Stimulated activated CD8-positive, alpha-beta memory T cell treated with anti-CD3 and anti-CD28 coated beads, Interleukin-12 subunit alpha, Interleukin-12 subunit beta, amount 100 ng/mL, for 4 hours (primary cell): ENCODE measurements at places on chromosomes 16 and 17.

DNA sequence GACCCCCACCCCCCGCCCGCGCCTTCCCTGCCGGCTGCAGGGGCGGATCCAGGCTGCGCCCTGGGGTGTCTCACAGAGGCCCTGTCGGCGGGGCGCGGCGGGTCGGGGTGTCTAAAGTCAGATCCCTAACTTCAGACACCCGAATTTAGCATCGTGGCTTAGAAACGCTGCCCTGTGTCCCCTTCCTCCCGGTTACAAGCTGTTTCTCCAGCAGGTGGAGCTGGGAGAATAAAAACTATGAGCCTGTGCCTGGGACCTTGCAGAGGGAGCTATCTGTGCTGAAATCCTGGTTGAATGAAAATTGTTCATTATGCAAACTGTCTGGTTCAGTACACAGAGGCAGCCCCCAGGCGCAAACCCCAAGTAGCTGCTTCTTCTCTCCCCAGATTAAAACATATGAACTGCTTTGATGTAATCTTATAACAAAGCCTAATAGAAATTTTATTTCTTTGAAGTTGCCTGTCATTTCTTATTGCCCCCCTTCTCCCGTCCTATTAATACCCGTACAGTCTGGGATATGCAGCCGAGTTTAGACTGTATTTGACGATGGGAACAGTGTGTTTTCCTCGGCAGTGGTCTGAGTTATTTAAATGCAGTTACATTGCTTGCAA, 79.0 kb downstream of the RPA1 start:
- DNase-seq, result no peak

DNA sequence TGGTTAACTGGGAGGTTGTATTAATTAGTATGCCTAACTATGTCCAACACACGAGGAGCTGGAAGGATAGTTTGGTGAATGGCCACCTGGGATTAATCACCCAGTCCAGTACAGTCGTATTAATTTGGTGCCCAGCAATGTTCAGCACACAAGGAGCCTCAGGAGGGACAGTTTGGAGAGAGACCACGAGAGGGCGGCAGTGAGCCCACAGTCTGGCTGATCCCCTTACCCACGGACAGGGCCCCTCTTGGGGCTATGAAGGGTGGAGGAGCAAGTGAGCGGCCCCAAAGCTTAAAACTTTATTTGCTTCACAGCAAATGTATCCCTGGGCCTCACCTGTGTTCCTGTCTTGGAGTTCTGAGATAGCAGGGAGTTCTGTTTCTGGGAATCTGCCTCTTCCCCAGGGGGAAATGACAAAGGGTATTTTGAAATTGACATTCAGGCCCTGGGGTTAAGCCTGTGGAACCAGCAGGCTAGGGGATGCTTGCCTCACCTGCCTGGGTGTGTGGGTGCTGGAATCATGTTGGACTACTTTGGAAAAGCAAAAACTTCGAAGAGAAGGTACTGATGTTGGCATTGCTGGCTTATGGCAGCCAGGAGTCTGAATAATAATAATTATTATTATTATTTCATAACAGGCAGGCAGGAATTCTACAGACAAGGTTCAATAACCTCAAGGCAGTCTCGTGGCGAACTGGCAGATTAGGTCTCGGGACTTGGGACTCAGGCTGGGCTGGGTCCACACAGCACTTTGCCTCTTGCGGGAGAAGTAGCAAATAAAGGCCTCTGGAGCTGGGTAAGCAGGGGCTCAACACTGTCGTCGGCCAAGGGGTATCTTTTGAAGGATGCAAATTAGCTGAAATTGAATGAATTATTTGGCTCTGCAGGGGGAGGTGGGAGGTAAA, 227.6 kb upstream of the ASIC2 start:
- DNase-seq, result no peak

- no peak for DNase-seq
These were observed 241.7 kb upstream of the MAF start for GRCh38 chr16:79842197-79842596.

DNA sequence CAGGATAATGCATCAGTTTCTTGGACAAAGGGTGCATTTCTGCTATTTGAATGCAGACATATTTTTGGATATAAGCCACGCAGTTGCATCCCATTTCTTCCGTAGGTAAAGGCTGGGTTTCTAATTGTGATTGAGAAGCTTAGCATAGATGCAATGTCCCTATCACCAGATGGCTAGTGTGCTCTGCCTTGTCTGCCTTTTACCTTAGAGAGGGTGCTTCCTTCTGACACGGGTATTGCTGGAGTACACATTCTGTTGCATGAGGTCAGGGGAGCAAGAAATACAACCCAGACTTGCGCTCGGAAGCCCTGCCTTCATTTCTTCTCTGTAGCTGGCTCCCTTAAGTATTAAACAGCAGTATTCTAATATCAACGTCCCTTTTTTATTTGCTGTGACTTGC, 337.4 kb downstream of the WWOX start:
- DNase-seq, result no peak

DNA sequence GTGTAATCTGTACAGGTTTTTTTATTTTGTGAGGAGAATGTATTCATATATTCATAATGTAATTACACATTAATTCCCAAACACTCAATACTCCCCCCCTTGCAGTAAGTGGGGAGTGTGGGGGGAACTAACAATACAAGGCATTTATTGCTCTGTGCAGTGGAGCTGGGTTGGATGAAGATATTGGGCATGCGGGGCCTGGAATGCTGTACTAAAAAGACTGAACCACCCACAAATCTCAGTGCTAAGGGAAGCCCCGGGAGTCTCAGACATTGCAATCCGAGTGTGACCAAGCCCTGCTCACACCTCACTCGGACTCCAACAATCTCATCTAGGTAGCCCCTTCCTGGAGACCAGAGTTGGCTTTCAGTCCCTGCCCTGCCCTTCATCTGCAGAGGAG, 6.0 kb downstream of the PLLP start:
- DNase-seq, result no peak

GRCh38 chr17:19986941-19987861, 9.6 kb upstream of the AKAP10 start:
- DNase-seq, result no peak
